Ecto neural progenitor cell (in vitro differentiated cells): ENCODE measurements at places on chromosomes 7 and 10.

- DNase-seq: no peak
These were observed 17.8 kb upstream of the SLC18A2 start for GRCh38 chr10:117222976-117223692.

- DNase-seq: no peak
These were observed 129.7 kb upstream of the COBL start for GRCh38 chr7:51446356-51446755.

GRCh38 chr7:129308047-129308446 lies 83.2 kb downstream of the AHCYL2 start:
- no peak for DNase-seq

DNA sequence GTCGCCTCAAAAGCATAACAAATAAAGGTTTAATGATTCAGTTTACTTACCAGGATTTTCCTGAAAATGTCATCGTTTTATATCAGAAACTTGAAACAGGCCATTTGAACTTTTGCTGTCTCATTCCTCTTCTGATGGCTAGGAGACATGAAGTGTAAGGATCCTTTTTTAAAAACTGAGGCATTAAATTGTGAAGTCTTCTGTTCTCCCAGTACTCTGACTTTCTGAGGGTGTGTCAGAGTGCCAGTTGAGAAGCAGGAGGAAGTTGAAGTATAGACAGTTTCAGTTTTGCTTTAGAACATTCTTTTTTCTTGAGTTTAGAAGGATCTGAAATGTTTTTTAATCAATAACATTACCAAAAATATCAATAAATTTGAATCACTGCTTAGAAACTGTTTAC lies at the start of gene SAMD9L:
TSS of gene SAMD9L (minus strand) at position 242 of the 400 bp plus-strand sequence. CDS start 12,414 bp downstream, outside the sequence.
- DNase-seq: no peak

GRCh38 chr10:104446151-104446550 lies 92.5 kb downstream of the CFAP58 start:
- no peak for DNase-seq

DNA sequence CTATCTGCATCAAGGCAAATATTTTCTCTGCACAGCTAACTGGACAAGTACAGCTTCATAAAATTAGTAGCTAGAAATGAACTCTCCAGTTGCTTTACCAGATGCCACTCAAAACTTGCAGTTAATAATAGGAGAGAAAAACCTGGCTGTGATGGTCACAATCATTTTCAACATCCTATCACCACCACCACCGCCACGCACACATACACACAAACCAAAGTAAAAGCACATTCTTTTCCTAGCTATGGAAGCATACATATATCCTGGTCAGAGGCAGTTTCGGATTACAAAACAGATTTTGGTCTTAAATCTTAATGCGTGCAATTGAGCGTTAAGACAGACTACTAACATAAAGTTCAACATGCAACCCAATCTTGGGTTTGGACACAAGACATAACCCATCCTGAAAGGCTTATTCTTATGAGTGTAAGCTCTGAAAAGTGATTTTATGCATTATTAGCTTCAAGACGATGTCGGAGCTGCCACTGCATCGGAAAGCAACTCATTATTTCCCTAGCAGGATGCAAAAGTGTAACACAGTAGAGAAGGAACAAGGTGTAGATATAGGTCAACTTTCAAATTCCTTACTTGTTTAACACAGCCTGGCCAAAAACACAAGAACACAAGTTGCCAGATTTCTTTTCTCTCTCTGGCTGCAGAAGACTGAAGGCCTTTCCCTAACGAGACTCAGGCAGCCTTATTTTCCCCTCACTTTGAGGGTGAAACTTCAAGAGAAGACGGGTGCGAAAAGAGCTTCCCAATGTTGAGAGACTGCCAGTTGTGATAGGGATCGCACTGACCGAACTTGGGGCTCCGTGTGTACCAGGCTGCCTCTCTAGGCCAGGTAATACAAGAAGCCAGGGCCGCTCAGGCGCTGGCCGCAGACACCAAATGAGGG lies 1.2 kb downstream of the CACUL1 start:
- DNase-seq: no peak

DNA sequence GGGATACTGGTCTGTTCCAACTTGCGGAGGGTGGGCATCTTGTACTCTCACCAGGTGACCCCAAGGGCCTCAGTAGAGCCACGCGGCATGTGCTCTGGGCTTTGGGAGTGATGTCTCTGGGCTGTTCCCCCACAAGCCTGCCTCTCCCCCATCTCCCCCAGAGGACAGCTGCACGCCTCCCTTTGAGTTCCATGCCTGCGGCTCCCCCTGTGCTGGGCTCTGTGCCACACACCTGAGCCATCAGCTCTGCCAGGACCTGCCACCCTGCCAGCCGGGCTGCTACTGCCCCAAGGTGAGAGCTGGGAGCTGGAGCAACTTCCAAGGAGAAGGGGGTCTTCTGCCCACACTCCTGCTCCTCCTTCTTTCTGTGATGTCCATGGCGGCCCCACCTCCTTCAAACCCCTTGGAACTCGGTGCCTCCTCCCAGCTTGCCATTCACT lies 15.0 kb upstream of the ZNF862 start:
- DNase-seq: no peak

DNA sequence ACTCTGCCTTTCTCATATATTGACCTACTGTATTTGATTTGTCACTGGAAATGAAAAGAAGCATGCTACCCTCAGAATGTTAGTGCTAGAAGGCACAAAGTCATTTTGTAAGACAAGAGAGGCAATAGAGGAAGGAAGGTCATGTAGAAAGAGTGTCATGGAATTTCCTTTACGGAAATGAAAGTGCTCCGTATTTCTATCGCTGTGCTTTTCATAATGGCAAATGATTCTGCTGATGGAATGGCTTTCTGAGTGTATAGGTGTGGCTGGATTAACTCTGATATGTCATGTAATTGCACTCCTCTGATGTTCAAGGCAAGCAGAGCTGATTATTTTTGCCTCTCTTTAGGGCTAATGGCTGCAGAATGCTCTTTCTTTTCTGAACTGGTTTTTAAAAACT lies 15.5 kb upstream of the STEAP4 start:
- no peak for DNase-seq

GRCh38 chr7:21580073-21580521 lies 37.3 kb downstream of the DNAH11 start:
- no peak for DNase-seq

DNA sequence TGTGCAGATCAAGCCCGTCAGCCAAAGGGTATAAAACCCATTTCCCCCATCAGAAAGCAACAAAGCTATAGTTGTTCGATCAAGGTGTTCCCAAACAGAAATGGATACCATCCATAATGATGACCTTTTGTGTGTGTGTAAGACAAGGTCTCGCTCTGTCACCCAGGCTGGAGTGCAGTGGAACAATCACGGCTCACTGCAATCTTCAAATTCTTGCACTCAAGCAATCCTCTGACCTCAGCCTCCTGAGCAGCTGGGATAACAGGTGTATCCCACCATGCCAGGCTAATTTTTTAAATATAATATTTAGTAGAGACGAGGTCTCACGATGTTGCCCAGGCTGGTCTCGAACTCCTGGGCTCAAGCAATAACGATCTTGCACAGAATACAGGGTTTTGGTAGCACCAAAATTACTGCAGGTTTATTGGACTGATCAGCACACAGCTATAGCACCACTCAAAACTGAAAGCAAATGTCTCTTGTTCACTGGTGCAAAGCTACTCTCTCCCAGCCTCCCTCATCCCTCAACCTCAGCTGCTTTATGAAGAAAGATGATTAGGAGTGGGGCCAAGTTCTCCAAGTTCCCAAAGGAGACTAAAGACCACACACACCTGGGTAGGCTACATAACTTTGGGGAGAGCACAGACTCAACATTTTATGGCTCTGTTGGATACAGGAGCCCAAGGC lies 80.5 kb downstream of the ABI1 start:
- DNase-seq: no peak

GRCh38 chr10:98790817-98791216 lies 344.1 kb upstream of the HPS1 start:
- no peak for DNase-seq

- DNase-seq: no peak
These were observed 211.6 kb downstream of the DGKI start for GRCh38 chr7:137635132-137635531.

DNA sequence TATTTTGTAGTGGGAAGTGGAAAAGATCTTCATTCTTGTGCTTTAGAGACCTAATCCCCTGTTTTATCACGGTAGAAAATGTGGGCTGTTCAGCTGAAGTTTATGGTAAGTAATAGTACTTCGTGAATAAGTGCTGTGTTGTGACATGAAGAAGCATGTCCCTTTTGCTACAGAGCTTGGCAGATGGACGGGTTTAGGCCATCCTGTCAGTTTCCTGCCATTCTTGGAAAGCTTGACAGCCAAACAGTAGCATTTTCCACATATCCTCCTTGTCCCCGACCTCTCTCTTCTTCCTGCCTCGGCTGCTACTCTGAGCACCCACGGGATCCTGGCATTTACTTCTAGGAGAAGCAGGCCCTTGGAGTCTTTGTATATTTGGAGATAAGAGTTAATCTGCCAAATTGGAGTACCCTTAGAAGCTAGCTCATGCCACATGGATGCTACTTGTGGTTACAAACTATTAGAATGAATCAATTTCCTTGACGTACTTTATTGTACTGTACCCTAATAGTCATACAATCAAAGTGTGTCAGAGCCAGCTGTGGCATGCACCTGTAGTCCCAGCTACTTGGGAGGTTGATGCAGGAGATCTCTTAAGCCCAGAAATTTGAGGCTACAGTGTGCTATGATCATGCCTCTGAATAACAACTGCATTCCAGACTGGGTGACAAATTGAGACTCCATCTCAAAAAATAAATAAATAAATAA lies 39.2 kb downstream of the PNLIPRP3 start:
- no peak for DNase-seq

DNA sequence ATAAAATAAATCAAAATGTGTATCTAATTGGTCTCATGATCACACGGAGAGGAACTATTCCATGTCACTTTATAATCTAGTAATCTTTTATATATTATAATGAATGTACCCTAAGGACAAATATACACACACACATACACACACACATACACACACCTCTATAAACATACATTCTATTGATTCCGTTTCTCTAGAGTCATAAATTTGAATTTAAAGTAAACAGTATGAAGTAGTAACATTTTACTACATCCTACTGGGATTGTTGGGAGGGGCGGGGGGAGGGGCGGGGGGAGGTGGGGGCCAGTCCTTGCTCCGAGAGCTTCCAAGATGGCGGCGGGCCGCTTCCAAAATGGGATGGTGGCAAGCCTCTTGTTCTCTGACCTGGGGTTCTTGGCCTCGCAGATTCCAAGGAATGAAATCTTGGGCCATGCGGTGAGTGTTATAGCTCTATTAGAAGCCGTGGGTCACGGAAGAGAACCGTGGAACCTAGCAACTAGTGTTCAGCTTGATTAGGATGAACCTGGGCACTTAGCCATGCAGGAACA lies 143.2 kb downstream of the REEP3 start:
- DNase-seq: no peak

DNA sequence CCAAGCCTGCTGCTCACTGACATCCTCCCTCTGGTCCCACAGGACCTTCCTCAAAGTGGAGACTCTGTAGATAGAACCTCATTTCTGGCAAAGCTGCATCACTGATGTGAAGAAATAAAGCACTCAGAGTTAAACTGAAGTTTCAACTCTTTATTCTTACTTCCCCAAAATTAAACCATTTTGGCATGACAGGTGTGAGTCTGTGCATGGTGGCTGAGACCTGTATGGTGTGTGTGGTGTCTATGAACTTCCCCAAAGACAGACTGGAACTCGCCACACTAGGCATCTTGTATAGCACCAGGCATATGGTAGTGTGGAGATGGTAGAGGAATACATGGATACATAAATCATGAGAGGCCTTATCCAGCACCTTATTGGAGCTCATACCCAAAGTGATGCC lies 6.6 kb upstream of the WDFY4 start:
- DNase-seq: no peak

DNA sequence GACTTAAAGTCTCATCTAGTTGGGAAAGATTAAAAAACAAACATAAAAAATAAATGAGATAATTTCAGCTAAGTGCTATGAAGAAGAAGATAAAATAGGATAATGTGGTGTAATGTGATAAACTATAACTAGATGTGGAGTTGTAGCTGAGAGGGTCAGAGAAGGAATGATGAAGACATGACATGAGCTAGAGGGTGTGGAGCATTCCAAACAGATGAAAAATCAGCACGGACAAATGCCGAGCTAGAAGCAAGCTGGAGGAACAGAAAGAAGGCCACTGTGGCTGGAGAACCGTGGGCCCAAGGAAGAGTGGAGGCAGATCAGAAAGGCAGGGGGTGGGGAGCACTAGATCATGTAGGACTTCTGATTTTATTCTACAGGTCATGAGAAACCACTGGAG lies 70.6 kb downstream of the CDK6 start:
- no peak for DNase-seq

DNA sequence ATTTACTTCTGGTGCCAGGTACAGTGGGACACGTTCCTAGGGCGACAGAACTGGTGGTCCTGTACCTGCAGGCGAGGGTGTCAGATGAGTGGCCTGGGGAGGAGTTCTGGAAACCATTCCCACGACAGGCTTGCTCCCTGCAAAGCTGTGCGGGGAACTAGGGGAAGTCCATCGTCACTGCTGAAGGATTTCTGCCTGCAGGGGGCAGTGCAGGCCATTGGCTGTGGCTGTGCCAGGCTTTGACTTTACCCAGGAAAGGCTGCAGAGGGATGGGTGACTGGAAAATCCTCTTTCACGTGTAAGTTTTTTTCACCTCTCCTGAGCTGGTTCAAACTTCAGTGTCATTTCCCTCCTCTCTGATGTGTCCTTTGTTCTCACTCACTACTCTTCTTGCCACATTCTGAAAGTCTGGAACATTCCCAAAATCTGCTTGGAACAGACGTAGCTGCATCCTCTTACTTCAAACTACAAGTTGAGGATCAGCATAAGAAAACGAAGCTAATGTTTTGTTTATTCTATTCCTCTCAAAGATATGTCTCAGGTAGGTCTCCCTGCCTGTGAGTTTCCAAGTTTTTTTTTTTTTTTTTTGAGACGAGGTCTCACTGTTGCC lies 126.5 kb downstream of the SH2D4B start:
- peak; percentile 90 for DNase-seq

GRCh38 chr10:119501690-119502089 lies 40.8 kb downstream of the RGS10 start:
- no peak for DNase-seq

- DNase-seq: no peak
These were observed 74.5 kb downstream of the DNAJC1 start for GRCh38 chr10:21929070-21929469.

GRCh38 chr7:131072505-131073091 lies 255.1 kb upstream of the MKLN1 start:
- no peak for DNase-seq

DNA sequence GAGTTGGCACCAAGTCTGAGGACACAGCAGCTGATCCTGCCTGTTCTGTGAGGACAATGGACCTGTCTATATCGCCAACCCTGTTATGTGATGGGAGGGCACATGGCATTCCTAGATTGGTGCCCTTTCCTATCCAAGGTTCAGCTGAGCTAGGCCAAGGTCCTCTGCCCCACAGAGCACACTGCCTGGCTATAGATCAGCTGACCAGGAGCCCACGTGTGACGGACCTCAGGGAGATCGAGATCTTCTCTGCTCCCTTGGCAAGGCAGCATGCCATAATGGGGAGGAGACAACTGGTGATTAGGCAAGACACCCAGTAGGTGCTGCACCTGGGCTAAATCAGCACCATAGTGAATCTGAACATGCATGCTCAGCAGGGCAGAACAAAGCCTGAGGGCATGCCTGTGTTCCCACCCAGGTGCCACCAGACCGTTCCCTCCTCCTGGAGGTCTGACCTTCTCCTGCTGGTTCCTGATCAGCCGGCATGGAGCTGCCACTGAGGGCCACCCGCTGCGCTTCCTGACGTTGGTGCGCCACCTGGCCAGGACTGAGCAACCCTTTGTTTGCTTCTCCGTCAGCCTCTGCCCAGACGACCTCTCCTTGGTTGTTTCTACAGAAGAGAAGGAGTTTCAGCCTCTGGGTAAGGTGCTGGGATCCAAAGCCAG lies 93.7 kb downstream of the WDFY4 start:
- no peak for DNase-seq
